ENCODE measurements at places on chromosomes 6 and 20.

DNA sequence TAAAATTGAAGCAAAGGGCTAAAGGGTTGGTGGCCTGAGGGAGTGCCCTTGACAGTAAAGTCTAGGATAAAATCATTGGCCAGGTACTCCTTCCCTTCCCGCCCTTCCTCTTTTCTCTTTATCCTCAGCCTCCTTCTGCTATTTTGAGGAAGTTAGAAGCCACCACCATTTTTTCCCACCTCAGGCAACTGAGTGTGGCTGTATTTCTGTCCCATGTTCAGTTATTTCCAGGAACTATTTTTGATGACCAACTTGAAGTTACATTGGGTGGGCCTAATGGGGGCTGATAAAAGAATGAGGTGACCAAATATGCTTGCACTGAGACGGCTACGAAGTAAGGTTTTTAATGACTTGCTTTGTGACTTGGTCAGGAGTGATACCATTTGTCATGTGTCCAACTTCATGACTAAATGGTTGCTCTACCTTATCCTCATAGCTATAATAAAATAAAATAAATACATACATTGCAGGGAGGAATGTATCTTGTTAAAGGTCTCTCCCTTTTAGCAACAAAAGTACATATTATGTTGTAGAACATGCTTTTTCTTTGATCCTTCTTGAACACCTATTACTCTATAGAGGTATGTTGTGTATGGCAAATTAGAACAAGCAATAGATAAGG is 12.0 kb downstream of the PTPN1 start:
- no peaks in the 10 kb centered on the region for H3K36me3 ChIP-seq
- no peak for DNase-seq
- H3K4me3 ChIP-seq: no peak overlapping the region

DNA sequence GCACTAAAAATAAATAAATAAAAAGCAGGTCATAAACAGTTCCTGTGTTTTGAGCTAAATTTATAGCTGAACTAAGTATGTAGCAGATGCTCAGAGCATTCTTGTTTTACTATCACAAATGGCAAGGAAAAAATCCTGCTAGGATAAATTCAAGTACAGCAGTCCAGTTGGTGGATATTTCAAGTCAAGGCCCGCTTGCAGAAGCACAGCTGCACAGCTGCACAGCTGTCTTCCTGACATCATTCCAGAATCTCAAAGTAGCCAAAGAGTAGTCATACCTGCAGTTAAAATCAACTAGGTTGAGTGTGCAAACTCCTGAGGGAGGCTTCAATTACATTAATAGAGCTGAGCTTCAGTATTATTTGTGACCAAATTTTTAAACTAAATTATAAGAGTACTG is 297.7 kb upstream of the MANEA start:
- H3K4me1 ChIP-seq: no peaks in the 10 kb centered on the region
- H3K4me3 ChIP-seq: no peak overlapping the region
- no peak for DNase-seq
- no peak overlapping the region for H3K27ac ChIP-seq
- no peaks in the 10 kb centered on the region for H3K27me3 ChIP-seq

- H3K4me3 ChIP-seq: no peak overlapping the region
- no peak overlapping the region for H3K27ac ChIP-seq
- no peak for DNase-seq
- H3K4me1 ChIP-seq: no peaks in the 10 kb centered on the region
- H3K27me3 ChIP-seq: no peaks in the 10 kb centered on the region
- H3K36me3 ChIP-seq: no peaks in the 10 kb centered on the region
Measured at GRCh38 chr20:8187740-8188139, 55.7 kb downstream of the PLCB1 start.

GRCh38 chr20:47727170-47727880 is 58.0 kb downstream of the SULF2 start:
- no peaks in the 10 kb centered on the region for H3K27me3 ChIP-seq
- H3K4me3 ChIP-seq: no peak overlapping the region
- DNase-seq: no peak
- H3K4me1 ChIP-seq: peaks cover 5% of the 10 kb centered on the region
- no peak overlapping the region for H3K27ac ChIP-seq

- no peak for DNase-seq
- no peak overlapping the region for H3K27ac ChIP-seq
- H3K4me1 ChIP-seq: no peaks in the 10 kb centered on the region
- H3K27me3 ChIP-seq: no peaks in the 10 kb centered on the region
- no peak overlapping the region for H3K4me3 ChIP-seq
Measured at GRCh38 chr6:22239261-22239921, 57.4 kb downstream of the PRL start.

- no peaks in the 10 kb centered on the region for H3K27me3 ChIP-seq
- no peak overlapping the region for H3K4me3 ChIP-seq
- no peak for DNase-seq
Measured at GRCh38 chr6:8069631-8070284, 5.6 kb upstream of the BLOC1S5 start.

GRCh38 chr20:33239979-33240736 is 4.4 kb downstream of the BPIFA1 start:
- no peak overlapping the region for H3K4me3 ChIP-seq
- no peaks in the 10 kb centered on the region for H3K36me3 ChIP-seq
- H3K27ac ChIP-seq: no peak overlapping the region
- DNase-seq: no peak
- H3K4me1 ChIP-seq: no peaks in the 10 kb centered on the region

DNA sequence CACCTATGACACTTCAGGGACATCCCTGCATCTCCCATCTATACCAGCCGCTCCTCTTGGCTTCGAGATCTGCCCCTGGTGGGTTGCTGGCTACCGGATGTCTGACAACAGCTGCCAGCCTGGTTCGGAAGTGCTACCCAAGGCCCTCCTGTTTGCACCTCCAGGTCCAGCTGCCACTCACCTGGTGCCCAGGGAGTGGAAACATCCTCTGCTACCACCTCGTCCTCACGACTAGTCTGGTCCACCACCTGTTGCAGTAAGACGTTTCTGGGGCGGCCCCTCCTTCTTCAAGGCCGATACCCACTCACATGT is 8.3 kb upstream of the PCMTD2 start:
- no peaks in the 10 kb centered on the region for H3K4me1 ChIP-seq
- no peaks in the 10 kb centered on the region for H3K36me3 ChIP-seq
- no peak overlapping the region for H3K4me3 ChIP-seq
- H3K27ac ChIP-seq: no peak overlapping the region

DNA sequence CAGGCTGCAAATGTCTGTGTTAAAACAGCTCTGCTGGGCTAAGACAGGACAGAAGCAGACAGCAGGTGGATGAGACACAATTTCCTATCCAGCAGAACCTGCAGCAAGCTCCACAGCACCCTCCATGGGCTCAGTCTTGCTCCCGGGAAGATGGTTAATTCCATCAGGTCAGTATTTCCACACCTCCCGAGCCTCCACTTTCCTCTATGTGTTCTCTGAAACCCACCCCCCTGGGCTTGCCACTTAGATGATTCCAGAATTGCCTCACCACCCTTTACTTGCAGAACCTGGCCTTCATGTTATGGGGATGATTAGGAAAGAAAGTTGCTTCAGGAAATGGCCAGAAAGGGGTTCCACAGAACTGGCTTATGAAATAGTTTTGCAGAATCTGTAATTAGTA is 43.8 kb downstream of the ERMARD start:
- DNase-seq: no peak
- no peak overlapping the region for H3K4me3 ChIP-seq

- no peaks in the 10 kb centered on the region for H3K27me3 ChIP-seq
- no peak for DNase-seq
- H3K27ac ChIP-seq: no peak overlapping the region
- no peak overlapping the region for H3K4me3 ChIP-seq
- H3K36me3 ChIP-seq: no peaks in the 10 kb centered on the region
Measured at GRCh38 chr20:11080781-11081377, 407.1 kb upstream of the JAG1 start.

GRCh38 chr20:10496465-10496864 is 61.4 kb downstream of the SLX4IP start:
- DNase-seq: no peak
- H3K36me3 ChIP-seq: no peaks in the 10 kb centered on the region
- H3K27ac ChIP-seq: no peak overlapping the region
- no peaks in the 10 kb centered on the region for H3K4me1 ChIP-seq

DNA sequence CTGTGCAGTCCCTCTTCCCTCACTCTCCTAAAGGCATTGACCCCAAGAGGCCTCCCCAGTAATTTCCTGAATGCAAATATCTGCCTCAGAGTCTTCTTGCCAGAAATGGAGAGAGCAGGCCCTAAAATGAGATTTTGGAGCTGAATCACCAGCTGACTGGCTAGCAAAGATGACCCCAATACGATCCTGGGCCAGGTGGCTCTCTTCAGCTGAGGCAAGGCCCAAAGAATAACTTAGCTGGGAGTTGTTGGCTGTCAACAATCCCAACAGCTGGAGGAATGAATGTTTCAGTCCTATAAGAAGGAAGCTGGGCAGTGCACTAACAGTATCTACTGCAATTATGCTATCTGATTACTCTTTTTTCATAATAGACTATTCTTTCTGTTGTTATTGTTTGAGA is 37.2 kb upstream of the VGLL2 start:
- no peaks in the 10 kb centered on the region for H3K4me1 ChIP-seq
- H3K27me3 ChIP-seq: no peaks in the 10 kb centered on the region
- no peak for DNase-seq
- H3K27ac ChIP-seq: no peak overlapping the region
- no peaks in the 10 kb centered on the region for H3K36me3 ChIP-seq

GRCh38 chr20:9514072-9514460 is 324 bp upstream of the LAMP5 start:
- H3K27ac ChIP-seq: no peak overlapping the region
- DNase-seq: no peak

GRCh38 chr20:32655903-32656512 is 17.7 kb downstream of the C20orf203 start:
- H3K4me3 ChIP-seq: no peak overlapping the region
- H3K36me3 ChIP-seq: no peaks in the 10 kb centered on the region
- H3K4me1 ChIP-seq: peaks cover 3% of the 10 kb centered on the region
- no peak overlapping the region for H3K27ac ChIP-seq

DNA sequence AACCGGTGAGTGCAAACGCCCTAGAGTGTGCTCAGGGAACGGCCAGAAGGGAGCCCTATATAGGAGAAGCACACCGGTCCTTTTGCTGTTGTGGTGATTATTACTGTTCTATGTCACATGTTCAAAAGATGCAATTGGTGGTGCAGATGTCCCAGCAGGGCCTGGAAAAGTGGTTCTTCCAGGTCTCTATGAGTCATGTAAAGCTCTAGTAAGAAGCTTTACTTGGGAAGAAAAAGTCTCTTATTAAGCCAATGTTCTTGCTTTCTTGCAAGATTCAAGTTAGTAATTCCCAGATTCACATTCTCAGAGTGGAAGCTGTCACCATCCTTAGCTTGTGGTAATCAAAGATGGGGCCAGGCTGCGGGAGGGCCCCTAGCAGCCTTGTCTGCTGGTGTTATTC is 23.3 kb downstream of the EDN3 start:
- no peaks in the 10 kb centered on the region for H3K36me3 ChIP-seq
- H3K4me1 ChIP-seq: no peaks in the 10 kb centered on the region
- H3K4me3 ChIP-seq: no peak overlapping the region
- no peak for DNase-seq

DNA sequence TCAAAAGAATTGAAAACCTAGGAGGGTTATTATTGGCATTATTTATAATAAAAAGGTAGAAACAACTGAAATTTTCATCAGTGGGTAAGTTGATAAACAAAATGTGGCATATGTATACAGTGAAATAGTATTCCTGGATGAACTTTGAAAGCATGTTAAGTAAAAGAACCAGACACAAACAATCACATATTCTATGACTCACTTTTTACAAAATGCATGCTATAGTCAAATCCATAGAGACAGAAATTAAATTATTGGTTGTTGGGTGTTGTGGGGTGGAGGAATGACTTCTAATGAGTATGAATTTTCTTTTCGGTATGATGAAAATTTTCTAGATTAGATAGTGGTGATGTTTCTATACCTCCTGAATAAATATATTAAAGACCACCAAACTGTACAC is 94.6 kb downstream of the LRRC1 start:
- no peaks in the 10 kb centered on the region for H3K36me3 ChIP-seq
- H3K27ac ChIP-seq: no peak overlapping the region
- H3K4me1 ChIP-seq: no peaks in the 10 kb centered on the region
- H3K27me3 ChIP-seq: no peaks in the 10 kb centered on the region

DNA sequence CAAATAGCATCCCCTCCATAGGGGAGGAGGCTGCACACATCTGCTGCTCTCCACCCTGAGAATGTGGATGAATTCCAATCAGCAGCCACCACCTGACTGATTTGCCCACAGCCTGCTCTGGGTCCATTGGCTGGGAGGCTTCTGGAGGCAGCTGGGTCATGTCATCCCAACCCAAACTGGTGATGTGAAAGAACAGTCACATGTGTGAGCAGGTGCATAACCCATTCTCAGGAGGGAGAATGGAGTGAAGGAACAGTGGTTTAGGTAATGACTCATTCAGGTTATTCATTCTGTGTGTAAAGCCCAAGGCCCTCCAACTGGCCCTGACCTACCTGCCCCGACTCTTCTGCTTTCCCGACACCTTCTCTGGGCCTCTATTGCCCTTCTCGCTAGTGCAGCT is 90.9 kb upstream of the GCM1 start:
- no peaks in the 10 kb centered on the region for H3K4me1 ChIP-seq
- H3K27ac ChIP-seq: no peak overlapping the region
- no peak for DNase-seq
- H3K36me3 ChIP-seq: no peaks in the 10 kb centered on the region

DNA sequence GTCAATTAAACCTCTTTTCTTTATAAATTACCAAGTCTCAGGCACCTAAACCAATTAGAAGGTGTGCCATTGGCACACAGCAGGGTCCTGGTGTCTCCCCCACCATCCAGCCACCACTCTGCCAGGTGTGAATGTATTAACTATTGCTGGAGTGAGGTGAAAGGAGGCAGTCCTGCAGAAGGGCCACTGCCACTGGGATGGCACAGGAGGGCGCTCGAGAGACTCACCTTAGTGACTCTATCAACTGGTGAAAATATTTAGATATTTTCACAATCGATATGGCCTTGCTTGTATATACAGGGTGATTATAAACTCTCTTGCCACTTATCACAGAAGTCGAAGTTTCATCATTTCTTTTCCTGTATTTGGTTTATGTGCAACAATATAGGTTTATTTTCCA is 145.6 kb upstream of the ESR1 start:
- no peaks in the 10 kb centered on the region for H3K27me3 ChIP-seq
- DNase-seq: no peak
- no peaks in the 10 kb centered on the region for H3K4me1 ChIP-seq
- no peak overlapping the region for H3K4me3 ChIP-seq
- H3K27ac ChIP-seq: no peak overlapping the region
- no peaks in the 10 kb centered on the region for H3K36me3 ChIP-seq

GRCh38 chr6:166774770-166775169 is 147.7 kb upstream of the RPS6KA2 start:
- no peaks in the 10 kb centered on the region for H3K36me3 ChIP-seq
- H3K27me3 ChIP-seq: no peaks in the 10 kb centered on the region
- no peak overlapping the region for H3K27ac ChIP-seq

DNA sequence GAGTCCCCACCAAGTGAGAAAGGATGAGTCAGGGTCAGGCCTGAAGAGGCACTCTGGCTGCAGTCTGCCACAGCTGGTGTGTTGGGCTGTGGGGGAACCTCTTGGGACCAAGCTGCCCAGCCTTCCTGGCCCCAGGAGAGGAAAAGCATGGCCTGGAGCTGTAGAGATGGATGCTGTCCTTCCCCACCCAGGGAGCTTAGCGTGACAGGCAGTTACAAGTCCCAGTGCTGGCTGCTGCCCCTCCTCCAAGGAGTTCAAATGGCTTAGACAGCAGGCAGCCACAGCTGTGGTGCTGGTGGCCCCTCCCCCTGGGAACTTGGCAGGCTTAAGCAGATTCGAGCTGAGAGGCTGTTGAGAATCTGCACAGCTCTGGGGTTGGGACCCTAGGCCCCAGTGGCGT is 253.2 kb downstream of the PLCB1 start:
- no peak overlapping the region for H3K27ac ChIP-seq
- no peaks in the 10 kb centered on the region for H3K4me1 ChIP-seq
- no peak for DNase-seq
- H3K36me3 ChIP-seq: no peaks in the 10 kb centered on the region
